ENCODE measurements at places on chromosomes 4 and X.

- no peak for DNase-seq
Observed at GRCh38 chr4:100913685-100914084, 395.9 kb upstream of the EMCN start.

DNA sequence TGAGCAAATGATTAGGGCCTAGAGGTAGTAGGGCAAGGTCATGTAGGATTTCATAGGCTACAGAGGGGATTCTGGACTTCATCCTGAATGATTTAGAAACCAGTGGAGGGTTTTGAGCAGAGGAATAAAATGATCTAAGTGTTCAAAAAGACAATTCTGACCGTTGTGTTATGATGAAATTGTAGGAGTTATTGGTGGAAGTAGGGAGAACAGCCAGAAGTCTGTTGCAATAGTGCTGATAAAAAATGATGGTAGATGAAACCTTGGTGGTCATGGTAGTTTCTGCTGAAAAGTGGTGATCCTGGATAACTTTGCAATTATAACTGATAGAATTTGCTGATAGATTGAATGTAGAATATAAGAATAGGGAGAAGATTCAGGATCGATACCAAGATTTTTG lies 60.2 kb downstream of the MID1IP1 start:
- no peak for DNase-seq

DNA sequence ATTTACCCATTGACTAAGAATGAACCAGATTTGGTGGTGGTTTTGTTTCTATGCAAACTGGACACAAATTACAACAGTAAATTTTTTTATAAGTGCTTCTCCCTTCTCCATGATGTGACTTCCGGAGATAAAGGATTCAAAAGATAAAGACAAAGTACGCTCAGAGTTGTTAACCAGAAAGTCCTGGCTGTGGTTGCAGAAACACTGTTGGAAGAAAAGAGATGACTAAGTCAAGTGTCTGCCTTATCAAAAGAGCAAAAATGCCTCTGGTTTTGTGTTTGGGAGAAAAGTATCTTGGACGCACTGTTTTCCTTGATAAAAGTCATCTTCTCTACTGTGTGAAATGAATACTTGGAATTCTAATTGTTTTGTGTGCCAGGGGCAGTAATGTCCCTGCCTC lies 213.4 kb downstream of the GC start:
- DNase-seq, result peak; percentile 11

DNA sequence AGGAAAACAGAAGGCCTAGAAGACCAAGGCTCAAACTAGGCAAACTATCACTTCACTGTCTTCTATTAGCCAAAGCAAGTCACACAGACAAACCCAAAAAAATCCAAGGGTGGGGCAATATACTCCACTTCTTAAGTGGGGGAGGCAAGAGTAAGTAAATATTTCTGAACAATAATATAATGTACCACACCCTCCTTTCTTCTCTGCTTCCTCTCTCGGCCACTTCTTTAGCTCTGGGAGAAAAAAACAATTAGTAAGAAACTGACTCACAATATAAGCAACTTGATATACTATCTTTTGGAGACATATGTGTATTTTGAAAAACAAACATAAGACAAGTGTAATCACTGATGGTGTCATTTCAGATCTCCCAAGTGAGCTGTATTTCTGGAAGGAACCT lies 14.8 kb downstream of the DCAF8L1 start:
- DNase-seq, result no peak

DNA sequence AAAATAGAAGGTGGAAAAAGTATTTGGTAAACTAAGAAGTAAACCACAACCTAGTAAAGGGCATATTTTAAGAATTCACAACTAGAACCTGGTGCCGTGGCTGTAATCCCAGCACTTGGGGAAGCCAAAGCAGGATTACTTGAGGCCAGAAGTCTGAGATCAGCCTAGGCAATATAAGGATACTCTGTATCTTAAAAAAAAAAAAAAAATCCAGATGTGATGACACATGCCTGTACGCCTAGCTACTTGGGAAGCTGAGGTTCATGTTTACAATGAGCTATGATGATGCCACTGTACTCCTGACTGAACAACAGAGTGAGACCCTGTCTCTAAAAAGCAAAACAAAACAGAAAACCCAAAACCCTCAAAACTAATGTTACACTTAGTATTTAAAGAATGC lies 294.9 kb upstream of the ZCCHC13 start:
- no peak for DNase-seq

DNA sequence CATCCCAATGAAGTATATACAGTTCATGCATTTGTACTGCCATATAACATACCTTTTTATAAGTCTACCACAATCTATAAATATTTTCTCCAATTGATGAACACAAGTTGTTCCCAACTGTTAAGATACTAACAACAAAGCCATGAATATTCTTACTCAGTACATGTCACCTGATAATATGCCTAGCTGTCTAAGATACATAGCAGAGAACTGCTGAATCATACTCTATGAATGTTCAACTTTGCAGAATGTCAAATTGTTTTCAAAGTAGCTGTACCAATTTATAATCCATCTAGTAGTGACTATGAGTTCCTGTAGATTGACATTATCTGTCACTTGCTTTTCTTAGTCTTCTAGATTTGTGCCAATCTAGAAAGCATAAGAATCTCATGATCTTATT lies 84.9 kb downstream of the RAB28 start:
- peak; percentile 3 for DNase-seq

GRCh38 chr4:60201052-60201673 lies 999.0 kb upstream of the ADGRL3 start:
- peak; percentile 54 for DNase-seq

DNA sequence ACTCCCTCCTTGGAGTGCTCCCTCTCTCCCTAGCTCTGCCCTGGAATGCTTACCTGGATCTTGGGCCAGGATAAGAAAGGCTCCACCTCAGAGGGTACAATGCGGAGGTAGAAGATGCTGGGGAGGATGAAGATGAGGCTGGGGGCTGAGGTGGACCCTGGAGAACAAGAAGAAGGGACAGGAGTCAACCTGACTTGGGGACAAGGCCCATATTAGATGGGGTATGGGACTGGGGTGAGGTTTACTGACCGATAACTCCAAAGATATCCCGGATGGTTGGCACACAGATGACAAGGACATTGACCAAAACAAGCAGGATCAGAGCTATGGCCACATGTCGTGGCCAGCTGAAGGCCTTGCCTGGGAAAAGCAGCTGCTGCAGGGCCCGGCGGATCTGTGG lies 10.6 kb downstream of the SLC38A5 start:
- DNase-seq, result no peak
